ENCODE measurements at places on chromosomes 2 and 18. TPM values are rescaled to one million over a fixed set of nuclear protein-coding genes. Genes with fewer than 3 reads are reported as not detected.

Gene IL1F10
- not detected for total RNA-seq

Gene TMEM247
- not detected for total RNA-seq

Gene SKOR2
- total RNA-seq = not detected

DNA sequence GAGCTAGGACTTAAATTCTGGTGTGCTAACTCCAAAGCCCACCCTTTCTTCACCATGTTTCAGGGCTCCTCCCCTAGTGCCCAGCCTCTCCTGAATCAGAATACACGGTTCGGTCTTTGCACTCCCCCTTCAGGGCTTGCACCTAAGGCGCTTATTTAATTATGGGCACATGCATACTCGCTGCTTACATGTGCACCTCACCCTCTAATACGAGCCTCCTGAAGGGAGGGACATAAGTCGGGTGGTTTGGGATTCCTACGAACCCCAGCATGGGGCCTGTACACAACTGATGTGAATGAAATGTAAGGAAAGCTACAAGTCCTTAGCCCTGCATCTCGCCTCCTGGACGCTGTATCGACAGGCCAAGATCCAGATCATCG, 435 bp downstream of the IFT172 start:
- H3K36me3 ChIP-seq = no peaks in the 10 kb centered on the region
- H3K27me3 ChIP-seq = peaks cover under 1% of the 10 kb centered on the region
- peak overlapping the region; percentile 81 for H3K27ac ChIP-seq
- DNase-seq = no peak

DNA sequence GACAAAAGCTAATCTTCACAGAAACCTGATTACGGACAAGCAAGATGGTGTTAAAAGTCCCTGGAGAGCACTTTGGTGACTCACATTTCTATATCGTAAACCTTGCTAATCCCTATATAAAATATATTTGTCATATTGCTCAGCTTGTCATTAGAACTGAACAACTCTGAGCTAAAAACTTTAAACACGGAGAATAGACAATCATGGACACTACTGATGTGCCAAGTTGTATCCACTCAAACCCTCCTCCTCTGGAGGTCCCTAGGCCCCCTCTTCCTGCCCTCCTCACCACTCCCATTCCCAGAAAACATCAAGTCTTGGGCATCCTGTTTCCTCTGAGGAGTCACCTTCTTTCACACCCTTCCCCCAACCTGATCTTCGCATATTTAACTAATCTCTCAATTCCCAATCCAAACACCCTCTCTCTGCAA, 138.7 kb upstream of the PID1 start:
- H3K27me3 ChIP-seq = no peaks in the 10 kb centered on the region
- H3K4me1 ChIP-seq = no peaks in the 10 kb centered on the region
- H3K27ac ChIP-seq = no peak overlapping the region
- H3K36me3 ChIP-seq = no peaks in the 10 kb centered on the region
- no peak for DNase-seq

- H3K27ac ChIP-seq = no peak overlapping the region
- DNase-seq = no peak
- H3K36me3 ChIP-seq = no peaks in the 10 kb centered on the region
- peaks cover 37% of the 10 kb centered on the region for H3K4me1 ChIP-seq
Observed at GRCh38 chr2:118095610-118096009, 7.3 kb downstream of the INSIG2 start.
